ENCODE measurements at places on chromosomes 3 and 15.

DNA sequence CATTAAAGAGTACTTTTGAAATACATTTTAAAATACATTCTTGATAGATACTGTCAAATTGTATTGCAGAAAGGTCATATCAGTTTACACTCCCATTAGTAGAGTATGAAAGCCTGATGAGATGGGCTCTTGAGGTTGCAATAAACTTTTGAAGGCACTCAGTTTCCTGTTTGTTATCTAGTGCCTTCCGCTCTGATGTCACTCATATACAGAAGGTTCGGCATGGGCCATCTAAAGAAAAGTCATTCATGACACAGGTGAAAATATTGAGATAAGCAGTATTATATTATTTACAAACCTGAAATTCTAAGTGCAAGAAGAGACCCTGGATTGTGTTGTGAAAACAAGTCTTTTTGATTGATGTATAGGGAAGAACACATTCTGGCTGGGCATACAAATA, 36.5 kb upstream of the DENND4A start:
- DNase-seq: peak; percentile 53

DNA sequence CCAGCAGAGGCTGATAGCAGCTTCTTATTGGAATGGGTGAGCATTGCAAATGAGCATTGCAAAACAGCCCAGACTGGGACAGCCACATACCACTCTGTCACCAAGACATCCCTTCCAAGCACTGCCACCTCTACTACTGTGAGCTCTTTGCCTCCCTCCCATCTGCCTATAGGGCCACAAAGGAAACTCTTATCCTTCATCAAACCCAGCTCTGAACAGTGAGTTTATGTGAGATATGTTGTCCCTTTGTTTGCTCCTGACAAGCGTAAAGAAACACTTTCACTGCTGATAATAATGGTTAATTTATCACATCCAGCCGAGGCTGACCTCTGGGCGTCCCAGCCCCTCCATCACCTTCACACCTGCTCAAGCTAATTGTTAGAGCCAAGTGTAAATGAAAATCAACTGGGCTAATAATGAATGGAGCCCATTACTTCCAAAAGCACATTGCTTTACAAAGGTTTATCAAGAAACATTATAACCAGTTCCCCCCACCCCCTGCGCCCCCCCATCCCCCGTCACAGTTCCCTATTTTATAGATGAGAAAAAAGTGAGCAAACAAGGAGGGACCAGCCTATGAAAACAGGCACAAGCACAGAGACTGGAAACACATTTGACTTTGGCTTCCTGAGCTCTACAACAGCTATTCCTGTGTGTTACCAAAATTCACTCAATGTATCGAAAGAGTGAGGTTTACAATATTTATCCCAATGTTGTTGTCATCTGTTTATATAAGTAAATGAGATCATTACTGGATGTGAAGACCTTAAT, 146.3 kb downstream of the ANXA2 start:
- DNase-seq: no peak

DNA sequence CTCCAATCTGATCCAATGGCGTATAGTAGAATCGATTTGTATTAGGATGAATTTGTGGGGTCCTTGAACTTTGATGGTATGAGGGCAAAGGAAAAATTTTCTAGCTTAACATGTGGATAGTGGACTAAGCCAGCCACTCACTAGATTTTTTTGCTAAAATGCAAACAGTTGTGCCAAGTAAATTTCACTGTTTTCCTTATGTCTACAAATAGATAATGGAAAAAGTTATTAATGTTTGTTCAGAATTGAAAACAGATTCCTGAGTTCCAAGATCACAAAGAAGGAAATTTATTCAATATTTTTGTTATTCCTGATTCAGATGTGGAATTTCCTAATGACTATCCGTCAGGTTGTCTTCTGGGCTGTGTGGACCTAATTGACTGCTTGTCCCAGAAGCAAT, 35.2 kb upstream of the ZNF609 start:
- DNase-seq: no peak

DNA sequence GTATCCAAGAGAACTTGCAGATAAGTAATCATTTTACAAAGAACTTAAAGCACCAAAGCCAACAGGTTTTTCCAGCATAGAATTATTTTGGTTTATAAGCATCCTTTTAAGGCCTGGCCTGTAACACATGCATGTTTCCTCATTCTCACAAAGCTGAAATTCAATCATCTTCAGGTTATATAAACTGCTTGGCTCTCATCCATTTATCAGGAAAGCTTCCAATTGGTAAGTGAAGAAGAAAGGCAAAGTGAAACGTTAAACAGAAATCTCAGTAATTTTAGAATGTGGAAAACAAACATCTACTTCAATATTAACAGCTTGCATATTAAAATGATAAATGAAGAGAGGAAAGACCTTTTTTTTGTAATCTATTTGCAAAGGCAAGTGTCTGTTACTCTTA, 1.6 kb downstream of the SERP1 start:
- peak; percentile 28 for DNase-seq

DNA sequence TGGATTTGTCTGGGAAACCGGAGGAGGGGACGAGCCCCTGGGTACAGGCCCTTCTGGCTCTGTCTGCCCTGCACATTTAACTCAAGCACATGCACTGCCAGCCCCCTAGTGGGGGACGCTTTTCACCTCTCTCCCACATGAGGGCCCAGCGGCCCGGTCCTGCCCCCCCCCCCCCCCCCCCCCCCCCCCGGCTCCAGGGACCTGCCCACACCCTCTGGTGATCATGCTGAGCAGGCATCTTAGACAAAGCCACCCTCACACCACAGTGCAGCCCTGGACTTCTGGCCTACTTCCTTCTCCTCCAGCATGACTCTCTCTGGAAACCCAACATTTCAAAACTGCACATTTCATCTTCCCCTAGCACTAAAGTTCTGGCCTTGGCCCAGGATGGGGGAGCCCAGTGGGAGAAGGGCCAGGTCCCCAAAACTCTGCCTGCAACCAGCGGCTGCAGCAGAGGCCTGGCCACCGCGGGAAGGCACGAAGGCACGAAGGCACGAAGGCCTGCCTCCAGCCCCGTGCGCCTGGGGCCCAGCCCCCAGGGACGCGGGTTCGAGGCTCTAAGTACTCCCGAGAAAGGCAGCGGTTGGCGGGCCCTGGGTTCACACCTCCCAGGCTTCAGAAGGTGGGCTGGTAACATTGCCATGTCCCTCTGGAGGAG, 14.1 kb downstream of the KLF15 start:
- peak; percentile 36 for DNase-seq

- DNase-seq: no peak
These were observed 74.3 kb downstream of the DGKG start for GRCh38 chr3:186287711-186288110.

DNA sequence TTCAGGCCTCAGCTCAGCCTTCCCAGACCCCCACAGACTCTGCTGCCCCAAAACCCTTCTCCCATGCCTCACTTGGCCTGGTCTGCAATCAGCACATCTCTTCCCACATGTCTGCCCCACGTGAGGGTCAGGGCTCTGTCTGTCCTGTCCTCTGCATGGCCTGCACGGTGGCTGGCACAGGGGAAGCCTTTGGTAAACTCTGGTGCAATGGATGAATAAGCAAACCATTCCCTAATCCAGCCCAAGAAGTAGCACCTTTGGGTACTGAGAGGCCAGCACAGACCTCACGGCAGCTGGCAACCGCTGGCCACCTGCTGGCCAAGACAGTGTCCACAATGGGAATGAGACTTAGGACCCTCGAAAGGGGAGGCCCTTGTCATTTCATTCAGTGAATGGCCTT, 27.7 kb downstream of the ABTB1 start:
- DNase-seq: no peak

DNA sequence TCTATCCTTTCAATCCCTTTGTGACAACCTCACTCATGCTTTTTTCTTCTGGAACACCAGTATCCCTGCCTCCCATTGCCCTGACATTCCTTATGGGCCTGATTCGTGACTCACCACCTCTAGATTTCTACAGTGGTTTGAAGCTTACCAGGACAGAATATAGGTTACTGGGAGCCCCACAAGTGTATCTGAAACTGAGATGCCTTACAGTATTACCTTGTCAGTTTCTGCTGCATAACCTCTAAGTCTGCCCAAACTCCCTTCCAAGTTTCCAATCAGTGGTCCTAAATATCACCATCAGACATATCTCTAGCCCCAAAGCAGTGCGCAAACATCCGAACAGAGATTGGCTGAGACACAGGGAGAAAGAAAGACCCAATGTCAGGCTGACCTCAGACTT, 5.6 kb downstream of the CPB1 start:
- DNase-seq: no peak

- peak; percentile 69 for DNase-seq
These were observed at the start of gene SLCO3A1 for GRCh38 chr15:91853511-91853947. TSS of gene SLCO3A1 (plus strand) at chr15:91853708.

GRCh38 chr3:71874618-71875017, 89.7 kb upstream of the PROK2 start:
- peak; percentile 6 for DNase-seq

DNA sequence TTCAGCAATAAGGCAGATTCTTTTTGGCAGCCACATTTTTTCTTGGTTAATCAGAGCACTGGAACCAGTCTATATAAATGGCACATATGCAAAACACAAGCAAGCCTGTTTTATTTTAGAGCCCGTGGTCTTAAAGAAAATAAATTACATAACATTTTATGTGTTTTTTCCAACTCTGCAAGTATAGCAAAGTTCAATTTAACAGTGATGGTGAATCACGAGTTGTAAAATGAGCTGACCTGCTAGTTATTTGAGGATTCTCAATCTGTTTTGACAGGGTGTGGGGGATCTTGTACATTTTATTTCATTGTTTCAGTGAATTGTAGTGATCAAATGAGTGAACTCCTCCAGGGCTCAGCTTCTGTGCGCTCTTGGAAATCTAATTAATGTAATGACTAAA, 2.7 kb downstream of the ARHGEF26 start:
- DNase-seq: no peak

DNA sequence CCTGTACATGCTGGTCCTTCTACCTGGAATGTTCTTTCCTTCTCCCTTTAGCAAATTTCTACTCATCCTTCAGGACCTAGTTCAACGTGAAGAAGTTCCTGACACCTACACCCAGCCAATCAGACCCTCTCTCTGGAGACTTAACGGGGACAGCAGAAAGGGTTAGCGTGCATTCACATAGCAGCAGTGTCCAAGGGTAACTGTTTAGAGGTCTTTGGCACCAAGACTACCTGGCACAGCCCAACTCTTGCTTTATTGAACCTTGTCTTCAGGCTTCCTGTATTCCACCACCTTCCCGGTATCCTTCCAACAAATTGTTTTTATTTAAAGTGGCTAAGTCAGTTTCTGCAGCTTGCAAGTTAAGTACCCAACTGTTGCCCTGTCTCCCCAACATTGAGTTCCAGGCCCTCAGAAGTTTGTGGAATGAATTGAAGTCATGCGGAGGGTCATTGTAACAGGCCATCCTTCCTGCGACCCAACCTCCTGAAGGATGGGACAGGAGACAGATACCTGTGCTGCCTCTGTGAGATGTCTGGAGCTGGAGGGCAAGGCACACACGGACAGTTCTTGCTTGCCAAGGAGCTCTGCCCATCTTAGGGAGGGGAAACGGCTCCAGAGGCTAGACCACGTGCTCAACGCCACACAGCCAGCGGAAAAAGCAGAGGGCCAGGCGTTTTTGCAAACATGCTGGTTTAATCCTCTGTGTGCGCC, 14.4 kb upstream of the WNT7A start:
- no peak for DNase-seq

GRCh38 chr3:185176750-185177359, 24.0 kb upstream of the C3orf70 start:
- DNase-seq: peak; percentile 74

DNA sequence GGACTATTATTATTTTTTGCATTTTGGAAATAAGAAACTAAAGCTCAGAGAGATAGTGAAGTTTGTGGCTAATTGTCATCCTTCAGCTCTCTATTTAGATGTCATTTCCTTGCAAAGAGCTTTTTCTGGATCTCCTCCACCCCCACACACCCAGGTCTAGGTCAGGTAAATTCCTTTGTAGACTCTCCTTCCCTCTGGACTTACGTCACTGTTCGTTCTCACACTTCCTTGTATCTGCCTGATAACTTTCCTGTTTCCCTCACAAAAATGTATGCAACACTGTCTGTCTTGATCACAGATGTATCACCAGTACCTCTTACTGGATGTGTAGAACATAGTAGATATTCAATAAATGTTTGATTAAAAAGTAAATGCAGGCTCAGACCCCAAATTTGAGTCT, 6.1 kb upstream of the MB21D2 start:
- no peak for DNase-seq

GRCh38 chr3:61177450-61177849, 73.8 kb downstream of the FHIT start:
- no peak for DNase-seq

- DNase-seq: no peak
These were observed 67.2 kb downstream of the LSAMP start for GRCh38 chr3:116378077-116378476.

- no peak for DNase-seq
These were observed 31.5 kb downstream of the UBE2E1 start for GRCh38 chr3:23837286-23837685.

- no peak for DNase-seq
These were observed 190.7 kb downstream of the TNIK start for GRCh38 chr3:171269542-171269941.

DNA sequence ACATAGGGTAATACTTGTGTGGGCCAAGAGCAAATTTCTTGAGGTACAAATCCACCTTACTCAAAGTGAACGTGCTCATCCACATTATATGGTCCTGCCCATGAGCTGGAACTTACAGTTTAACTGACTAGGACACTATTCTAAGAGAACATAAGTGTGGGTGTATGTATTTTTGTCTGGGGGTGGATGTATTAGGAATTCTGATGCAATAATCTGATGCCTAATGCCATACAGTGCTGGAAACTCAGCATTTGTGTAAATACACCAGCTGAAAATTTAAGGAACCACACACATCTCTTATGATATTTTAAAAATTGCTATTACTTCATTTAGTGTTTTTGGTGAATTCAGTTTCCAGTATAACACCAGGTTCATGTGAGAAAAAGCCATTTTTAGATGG, 1350.7 kb downstream of the ZPLD1 start:
- DNase-seq: no peak

DNA sequence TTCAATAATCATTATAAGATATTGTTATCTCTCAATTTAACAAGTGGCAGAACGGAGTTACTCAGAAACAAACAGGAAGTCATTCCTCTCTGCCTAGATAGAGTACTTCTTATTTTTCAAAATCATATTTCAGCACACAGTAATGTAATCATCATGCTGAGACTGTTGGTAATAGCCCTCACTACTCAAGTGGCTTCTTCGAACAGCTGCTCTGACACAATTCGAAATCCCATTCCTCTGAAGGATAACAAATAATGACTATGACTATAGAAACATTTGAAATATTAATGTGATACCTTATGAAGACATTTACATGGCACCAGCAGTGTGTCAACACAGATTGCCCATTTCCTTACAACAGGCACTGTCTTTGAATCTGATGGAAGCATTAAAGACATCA, 1249.8 kb downstream of the NSUN3 start:
- DNase-seq: no peak
